ENCODE measurements at places on chromosomes 2 and 18. TPM values are rescaled to one million over a fixed set of nuclear protein-coding genes. Genes with fewer than 3 reads are reported as not detected.

The FER1L5 gene
- 0.10 TPM for total RNA-seq

The TLX2 gene
- not detected for total RNA-seq

The VWA3B gene
- not detected for total RNA-seq

The RFTN2 gene
- total RNA-seq: 27.1 TPM

The DCDC2C gene
- 0.20 TPM for total RNA-seq

The GRB14 gene
- total RNA-seq: 1.1 TPM

The HOXD3 gene
- total RNA-seq: 9.7 TPM

The EIF4E2 gene
- 50.6 TPM for total RNA-seq

The CIDEA gene
- total RNA-seq: 11.1 TPM

The HOXD11 gene
- total RNA-seq: not detected

The NPAS2 gene
- total RNA-seq: 6.3 TPM

DNA sequence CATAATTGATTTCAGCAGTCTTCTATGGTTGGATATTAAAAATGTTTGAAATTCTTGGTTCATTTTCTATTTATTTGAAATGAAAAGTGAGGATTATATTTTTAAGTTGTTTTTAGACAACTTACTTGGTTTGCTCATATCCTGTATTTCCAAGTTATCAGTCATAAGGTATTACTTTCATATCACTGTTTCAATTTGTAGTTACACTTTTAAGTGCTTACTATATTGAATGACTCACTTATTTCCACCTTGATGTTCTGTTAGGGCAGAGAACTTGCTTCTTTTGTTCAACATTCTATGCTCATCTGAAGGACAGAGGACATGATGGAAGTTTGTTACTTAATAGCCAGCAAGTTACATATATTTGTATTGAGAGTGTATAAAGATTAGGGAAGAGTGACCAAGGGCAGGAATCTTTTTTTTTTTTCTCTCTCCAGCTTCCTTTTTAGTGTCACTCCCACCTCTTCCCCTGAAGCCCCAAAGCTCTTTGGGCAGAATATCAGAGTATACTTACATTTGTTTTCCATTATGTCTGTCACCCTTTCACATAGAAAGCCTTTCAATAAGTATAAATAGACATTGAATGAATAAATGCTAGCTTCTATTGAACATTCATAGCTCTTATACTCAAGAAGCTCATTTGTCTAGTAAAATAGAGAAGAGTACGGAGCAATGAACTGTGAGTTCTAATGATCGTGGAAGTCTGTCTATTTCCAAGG, 28.1 kb downstream of the PIK3C3 start:
- no peak for DNase-seq

DNA sequence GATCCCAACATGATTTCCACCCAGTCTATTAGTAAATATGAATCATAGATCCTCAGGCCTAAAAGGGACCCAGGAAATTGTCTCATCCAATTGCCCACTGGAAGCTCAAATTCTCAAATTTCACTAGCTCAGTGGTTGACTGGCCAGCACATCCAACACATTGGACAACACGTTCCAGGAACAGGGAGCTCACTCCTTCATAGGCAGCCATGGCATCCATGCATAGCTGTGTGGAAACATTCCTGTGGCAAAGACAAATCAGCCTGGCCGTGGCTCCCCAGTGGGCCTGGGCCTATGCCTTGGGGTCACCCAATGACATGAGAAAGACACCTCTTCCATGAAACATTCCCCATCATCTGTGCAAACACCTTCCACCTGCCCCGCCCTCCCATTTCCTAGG, 261.1 kb downstream of the ANAPC1 start:
- no peak for DNase-seq

- DNase-seq: no peak
These were observed 112.1 kb downstream of the KLHL29 start for GRCh38 chr2:23497063-23497462.

DNA sequence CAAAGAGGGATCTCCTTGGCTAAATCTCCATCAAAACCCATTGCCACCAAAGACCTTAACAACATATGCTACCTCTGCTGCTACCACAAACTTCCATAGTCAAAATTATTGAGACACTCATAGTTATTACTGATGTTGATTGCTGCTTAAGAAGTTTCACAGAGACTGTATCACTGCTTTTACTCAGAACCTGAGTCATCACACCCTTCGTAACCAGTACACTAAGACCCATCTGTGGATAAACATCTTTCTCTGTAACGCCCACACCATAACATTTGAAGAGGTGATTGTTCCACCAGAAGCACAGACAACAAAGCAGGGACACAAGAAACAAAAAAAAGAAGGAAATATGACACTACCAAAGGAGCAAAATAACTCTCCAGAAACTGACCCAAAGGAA, 1563.1 kb downstream of the LRP1B start:
- DNase-seq: no peak

DNA sequence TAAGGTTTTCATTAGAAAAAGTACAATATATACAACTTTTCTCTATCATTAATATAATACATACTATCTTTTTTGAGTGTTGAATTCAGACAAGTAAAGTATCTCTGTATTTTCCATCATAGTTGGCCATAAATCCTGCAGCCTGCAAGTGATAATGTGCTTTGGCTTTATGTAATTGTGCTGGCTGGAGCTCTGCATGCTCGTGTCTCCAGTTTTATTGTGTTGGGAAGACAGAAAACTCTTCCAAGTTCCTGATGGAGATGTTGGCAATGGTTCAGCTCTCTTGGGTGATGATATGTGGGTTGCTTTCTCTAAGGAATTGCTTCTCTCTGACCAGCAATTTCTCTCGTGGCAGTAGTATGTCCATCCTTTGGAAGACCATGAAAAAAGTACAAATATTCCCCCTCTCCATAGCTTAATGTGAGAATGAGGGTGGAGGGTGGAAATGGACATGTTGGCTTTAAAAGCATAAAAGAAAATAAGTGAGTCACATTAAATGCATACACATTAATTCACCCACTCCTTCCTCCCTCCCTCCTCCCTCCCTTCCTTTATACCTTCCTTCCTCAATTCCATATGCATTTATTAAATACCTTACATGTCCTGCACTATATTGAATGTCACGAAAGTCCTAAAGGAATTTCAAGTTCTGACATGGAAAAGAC, 344.2 kb downstream of the MTX2 start:
- peak; percentile 91 for DNase-seq

DNA sequence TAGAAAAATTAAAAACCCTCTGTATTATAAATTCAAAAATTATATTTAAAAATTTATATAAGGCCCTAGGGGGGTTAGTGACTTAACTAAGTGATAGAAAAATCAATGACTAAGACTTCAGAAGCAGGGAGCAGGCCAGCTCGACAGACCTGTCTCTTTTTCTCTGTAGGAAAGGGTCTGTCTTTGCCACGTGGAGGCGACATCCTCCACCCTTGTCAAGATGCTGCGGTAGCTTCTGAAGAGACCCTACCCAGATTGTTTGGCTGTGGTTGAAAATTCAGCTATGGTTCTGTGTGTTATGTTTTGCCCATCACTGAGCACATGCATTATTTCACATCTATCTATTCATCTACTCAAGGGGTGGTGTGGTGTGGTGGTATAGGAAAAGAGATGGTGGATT, 8.2 kb upstream of the SLC4A3 start:
- no peak for DNase-seq

GRCh38 chr2:72204156-72204785, 56.6 kb upstream of the CYP26B1 start:
- DNase-seq: no peak

DNA sequence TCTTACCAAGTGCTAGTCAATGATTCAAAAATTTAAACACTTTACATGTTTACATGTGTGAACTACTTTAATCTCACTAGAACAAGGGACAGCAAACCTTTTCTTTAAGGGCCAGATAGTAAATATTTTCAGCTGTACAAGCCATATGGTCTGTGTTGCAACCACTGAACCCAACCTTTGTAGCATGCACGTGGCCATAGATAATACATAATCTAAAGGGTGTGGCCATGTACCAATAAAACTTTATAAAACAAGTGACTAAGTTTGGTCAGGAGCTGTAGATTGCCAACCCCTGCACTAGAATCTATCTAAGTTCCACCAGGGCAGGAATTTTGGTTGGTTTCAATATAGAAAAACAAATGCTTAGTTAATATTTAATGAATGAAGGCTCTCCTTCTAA, 18.4 kb upstream of the SPRED2 start:
- DNase-seq: no peak

GRCh38 chr2:120703330-120703994, 32.2 kb upstream of the GLI2 start:
- no peak for DNase-seq

- DNase-seq: no peak
These were observed 744.6 kb downstream of the LRP1B start for GRCh38 chr2:141386168-141386567.

GRCh38 chr2:230715201-230715600, 2.6 kb downstream of the CAB39 start:
- DNase-seq: no peak

- no peak for DNase-seq
These were observed 2.7 kb upstream of the WIPF1 start for GRCh38 chr2:174600349-174600748.

GRCh38 chr18:7116001-7116730, 1.4 kb downstream of the LAMA1 start:
- no peak for DNase-seq

GRCh38 chr2:234969306-234970098, 17.7 kb downstream of the SH3BP4 start:
- DNase-seq: no peak

DNA sequence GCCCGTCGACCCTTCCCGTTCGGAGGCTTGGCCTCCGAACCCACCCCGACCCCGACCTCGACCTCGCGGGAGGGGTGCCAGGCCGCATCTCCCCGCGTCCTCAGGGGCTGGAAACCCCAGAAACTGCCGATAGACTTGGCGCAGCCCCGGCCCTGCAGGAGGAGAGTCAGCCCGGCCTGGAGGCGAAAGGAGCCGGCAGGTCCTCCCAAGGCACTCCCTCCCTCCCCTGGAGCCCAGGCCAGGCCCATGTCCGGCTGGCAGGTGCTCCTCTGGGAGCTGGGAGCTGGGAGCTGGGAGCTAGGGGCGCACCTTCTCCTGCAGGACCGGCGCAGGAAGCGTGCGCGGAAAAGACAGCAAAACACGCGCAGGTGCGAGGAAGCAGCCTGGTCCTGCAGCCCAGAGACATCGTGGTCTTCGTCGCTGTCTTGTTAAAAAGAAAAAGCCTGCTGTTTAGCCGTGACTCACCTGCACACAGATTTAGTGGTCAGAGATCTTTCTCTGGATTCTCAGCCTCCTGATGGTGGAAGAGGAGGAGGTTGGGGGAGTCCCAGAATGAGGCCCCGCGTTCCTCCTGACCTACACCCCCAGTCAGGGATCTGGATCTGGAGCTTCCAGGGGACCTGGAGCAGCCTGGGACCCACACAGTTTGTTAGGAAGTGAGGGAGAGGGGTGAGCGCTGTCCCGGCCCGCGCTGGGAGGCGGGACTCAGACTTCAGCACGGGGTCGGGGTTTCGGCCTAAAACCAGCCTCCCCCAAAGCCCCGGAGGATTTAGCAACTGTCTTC, 660 bp upstream of the MBP start:
- no peak for DNase-seq

- no peak for DNase-seq
These were observed 475.1 kb downstream of the TNS1 start for GRCh38 chr2:217527590-217528202.

DNA sequence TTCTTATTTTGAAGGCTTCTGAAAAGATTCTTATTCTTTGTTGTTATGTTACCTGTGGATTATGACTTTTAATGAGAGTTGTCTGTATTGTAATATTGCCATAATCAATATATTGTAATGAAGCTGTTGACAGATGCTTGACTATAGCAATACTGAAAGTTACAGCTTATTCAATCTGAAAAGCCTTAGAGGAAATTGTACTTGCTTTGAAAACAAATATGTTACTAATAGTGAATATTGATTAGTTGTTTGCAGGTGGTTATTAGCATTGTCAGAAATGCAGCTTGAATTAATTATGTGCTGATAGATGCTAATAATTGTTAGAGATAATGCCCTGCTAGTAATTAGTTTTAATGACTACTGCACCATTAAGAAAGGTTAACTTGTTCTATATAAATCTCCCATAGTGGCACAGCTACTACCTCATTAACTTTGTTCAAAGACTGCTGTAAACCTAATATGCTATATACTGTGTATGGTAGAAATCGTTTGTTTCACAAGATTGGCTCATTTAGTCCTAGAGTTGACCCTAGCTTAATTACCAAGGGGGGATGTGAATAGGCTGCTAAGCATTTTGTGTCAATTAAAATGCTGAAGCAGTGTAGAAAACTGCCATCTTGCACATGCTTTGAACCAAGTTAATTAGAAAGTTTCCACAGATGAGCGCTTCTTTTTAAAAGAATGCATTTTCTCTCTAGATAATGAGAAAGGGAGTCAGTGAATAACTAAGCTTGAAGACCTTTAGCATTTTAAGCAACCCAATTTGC, 30.5 kb downstream of the SLC39A10 start:
- DNase-seq: no peak

- DNase-seq: no peak
These were observed 172.5 kb downstream of the SMAD2 start for GRCh38 chr18:47758000-47758399.

DNA sequence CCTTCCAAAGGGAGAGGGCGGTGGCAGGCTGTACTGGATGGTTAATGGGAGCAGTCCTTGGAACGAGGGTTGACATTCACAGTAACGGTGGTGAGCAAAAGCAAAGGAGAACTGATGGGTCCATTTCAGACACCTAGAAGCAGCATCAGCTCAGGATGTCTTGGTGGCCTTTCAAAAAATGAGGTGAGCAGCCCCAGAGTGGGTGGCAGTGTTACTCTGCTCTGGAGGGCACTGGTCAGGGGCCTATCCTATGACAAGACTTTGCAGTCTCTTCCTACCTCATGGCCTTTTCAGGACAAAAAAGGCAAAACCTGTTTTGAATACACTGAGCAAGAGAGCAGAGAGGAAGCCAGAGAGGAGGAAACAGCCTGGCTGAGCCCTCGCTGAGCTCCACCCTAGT, 23.5 kb downstream of the CAPN14 start:
- no peak for DNase-seq

GRCh38 chr2:64780041-64780440, 126.3 kb upstream of the SERTAD2 start:
- no peak for DNase-seq

DNA sequence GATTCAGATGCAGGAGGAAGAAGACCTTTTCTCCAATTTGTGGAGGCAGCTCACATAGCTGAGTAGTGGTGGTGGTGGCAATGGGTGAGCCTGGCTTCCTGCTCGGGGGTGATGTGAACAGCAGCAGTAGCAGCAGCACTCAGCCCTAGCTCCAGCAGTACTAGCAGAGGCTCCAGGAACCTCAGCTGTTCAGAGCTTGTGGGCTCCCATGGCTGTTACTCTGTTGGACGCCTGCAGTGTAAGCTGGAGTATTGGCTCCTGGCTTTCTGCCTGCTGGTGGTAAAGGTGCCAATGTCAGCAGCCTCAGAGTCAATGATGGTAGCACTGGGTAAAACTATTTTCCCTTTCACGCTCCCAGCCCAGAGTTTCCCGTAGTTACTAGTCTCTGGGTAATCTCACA, 3.1 kb upstream of the SEH1L start:
- DNase-seq: no peak

- peak; percentile 24 for DNase-seq
These were observed 295.1 kb downstream of the ASXL3 start for GRCh38 chr18:33873112-33873511.
